Small intestine (tissue), 16 donors: ENCODE measurements at places on chromosomes 1 and 21. TPM values are rescaled to one million over a fixed set of nuclear protein-coding genes. Genes with fewer than 3 reads are reported as not detected.
A peak's percentile ranks its signal among the peaks of the same experiment; 100 is the strongest.

DNA sequence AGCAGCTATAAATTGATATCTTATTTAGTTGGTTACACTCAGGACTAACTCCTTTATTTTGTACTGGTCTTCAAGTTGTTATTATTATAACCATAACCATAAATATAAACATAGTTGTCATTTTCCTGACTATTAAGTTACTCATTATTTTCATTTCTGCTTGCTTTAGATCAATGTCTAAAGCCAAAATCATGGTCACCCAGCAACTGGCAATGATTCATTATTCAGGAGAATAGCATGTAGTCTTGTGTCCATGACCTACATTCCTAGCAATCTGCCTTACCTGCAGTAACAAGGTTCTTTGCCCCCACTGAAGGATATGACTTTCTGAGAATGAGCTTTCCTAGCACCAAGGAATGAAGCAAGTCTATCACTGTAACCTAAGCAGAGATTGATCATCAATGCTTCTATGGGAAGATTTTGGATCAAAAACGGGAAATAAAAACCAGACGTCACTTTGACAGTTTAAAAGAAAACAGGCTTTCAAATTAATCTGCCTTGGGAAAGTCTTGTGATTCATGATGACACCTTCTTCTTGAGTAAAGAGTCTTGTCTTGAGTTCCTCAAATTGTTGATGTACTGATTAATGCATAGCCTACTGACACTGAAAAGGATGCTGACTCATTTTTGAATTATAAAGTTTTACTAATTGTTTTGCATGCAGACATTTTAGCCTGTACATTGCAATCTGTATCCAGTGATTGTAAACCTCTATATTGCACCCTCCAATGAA, 203.3 kb upstream of the IVNS1ABP start:
- no peaks in the 10 kb centered on the region for H3K27me3 ChIP-seq
- no peaks in the 10 kb centered on the region for H3K36me3 ChIP-seq
- DNase-seq, result peak; percentile 33
- no peak overlapping the region for H3K27ac ChIP-seq
- no peak overlapping the region for H3K4me3 ChIP-seq

DNA sequence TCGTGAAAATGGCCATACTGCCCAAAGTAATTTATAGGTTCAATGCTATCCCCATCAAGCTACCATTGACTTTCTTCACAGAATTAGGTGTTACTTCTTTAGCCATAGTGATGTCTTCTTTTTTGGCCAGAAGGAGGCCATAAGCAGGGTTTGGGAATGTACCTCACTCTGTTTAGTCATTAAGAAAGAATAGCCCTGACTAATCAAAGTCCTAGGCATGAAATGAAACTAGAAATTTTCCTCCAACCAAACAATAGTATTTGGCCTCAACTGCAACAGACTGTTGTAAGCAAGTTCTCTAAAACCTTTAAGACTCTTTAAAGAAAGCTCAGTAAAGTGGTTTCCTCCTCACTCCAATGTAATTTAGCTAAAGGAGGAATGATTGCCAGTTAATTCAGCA, 163.9 kb downstream of the AKT3 start:
- H3K36me3 ChIP-seq, result no peaks in the 10 kb centered on the region
- H3K4me1 ChIP-seq, result no peaks in the 10 kb centered on the region

DNA sequence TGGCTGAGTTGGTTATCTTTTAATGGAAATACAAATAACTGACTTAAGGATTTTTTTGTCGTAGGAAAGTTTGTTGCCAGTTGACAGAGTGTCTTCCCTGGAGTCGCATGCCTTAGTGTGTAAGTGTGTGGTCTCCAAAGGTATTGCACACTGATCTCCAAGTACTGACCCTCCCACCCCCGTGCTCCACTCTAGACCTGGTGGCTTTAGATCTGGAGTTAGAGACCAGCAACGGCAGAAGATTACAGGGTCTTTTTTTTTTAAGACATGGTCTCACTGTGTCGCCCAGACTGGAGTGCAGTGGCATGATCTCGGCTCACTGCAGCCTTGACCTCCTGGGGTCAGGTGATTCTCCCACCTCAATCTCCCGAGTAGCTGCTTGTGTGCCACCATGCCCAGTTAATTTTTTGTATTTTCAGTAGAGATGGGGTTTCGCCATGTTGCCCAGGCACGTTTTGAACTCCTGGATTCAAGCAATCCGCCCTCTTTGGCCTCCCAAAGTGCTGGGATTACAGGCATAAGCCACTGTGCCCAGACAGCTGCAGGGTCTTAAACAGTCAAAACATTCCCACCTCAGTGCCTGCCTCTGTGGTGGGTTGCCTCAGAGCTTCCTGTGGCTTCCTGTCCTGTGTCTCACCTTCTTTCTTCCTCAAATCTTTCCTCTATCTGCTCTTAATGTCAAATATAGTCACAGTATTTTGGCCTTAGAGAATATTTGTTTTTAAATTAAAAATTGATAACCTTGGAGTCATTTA, 6.9 kb downstream of the TRAPPC10 start:
- no peak for DNase-seq
- no peaks in the 10 kb centered on the region for H3K4me1 ChIP-seq
- peaks cover 7% of the 10 kb centered on the region for H3K36me3 ChIP-seq
- H3K27me3 ChIP-seq, result no peaks in the 10 kb centered on the region
- no peak overlapping the region for H3K27ac ChIP-seq

- no peaks in the 10 kb centered on the region for H3K4me1 ChIP-seq
- no peaks in the 10 kb centered on the region for H3K27me3 ChIP-seq
- no peak overlapping the region for H3K27ac ChIP-seq
- no peaks in the 10 kb centered on the region for H3K36me3 ChIP-seq
- no peak for DNase-seq
- no peak overlapping the region for H3K4me3 ChIP-seq
Observed at GRCh38 chr1:81238129-81238528, 562.6 kb upstream of the ADGRL2 start.

GRCh38 chr1:234386122-234386521, 12.9 kb downstream of the COA6 start:
- no peaks in the 10 kb centered on the region for H3K27me3 ChIP-seq
- H3K4me3 ChIP-seq, result no peak overlapping the region
- no peak for DNase-seq

The KRTAP19-1 gene
- not detected for polyA plus RNA-seq

The CYP4A11 gene
- polyA plus RNA-seq, result not detected

The PTPRF gene
- polyA plus RNA-seq, result 77.0 TPM
